Gastrocnemius medialis (tissue), 4 donors: ENCODE measurements at places on chromosomes 16 and 17. TPM values are rescaled to one million over a fixed set of nuclear protein-coding genes. Genes with fewer than 3 reads are reported as not detected.
A peak's percentile ranks its signal among the peaks of the same experiment; 100 is the strongest.

GRCh38 chr16:66605979-66606751 is 1.7 kb downstream of the CMTM3 start:
- peak overlapping the region; percentile 69 for H3K4me3 ChIP-seq
- DNase-seq, result no peak
- no peaks in the 10 kb centered on the region for H3K36me3 ChIP-seq
- H3K4me1 ChIP-seq, result peaks cover 14% of the 10 kb centered on the region

DNA sequence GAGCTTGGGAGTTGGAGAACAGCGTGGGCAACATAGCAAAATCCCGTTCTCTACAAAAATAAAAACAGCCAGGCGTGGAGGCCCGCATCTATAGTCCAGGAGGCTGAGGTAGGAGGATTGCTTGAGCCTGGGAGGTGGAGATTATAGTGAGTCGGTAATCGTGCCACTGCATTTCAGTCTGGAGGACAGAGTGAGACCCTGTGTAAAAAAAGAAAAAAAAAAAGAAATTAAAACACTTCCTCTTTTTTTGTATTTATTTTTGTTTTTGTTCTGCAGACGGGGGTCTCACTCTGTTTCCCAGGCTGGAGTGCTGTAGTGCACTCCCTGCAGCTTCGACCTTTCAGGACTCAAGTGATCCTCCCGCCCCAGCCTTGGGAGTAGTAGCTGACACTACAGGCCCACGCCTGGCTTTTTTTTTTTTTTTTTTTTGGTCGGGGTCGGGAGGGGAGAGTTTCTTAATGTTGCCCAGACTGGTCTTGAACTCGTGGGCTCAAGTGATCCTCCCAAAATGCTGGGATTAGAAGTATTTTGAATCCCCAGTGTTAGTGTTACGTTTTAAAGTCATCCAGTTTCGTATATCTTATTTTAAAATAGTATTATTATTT is 1.5 kb downstream of the IST1 start:
- peak overlapping the region; percentile 97 for H3K27ac ChIP-seq
- no peaks in the 10 kb centered on the region for H3K36me3 ChIP-seq
- no peaks in the 10 kb centered on the region for H3K27me3 ChIP-seq
- no peak for DNase-seq
- H3K4me1 ChIP-seq, result peaks cover 36% of the 10 kb centered on the region
- H3K4me3 ChIP-seq, result peak overlapping the region; percentile 99

DNA sequence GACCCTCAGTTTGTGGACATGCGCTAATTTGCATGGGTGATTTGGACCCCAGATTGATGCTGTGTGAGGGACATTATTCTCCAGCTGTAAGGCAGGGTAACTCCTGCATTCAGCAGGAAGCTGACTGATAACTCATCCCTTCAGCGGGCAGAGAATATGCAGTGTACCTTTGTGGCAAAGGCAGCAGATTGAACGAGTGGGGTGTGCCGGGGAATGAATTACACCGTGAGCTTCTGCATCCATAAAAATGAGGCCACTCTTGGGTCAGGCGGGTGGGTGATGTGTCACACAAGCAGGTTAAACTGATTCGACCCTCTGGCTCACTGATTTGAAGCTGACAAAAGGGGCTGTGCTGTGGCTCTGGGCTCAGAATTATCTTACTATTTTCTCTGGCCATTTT is 128.9 kb upstream of the PMFBP1 start:
- H3K27ac ChIP-seq, result no peak overlapping the region
- no peak for DNase-seq
- no peaks in the 10 kb centered on the region for H3K27me3 ChIP-seq
- no peaks in the 10 kb centered on the region for H3K4me1 ChIP-seq
- H3K36me3 ChIP-seq, result no peaks in the 10 kb centered on the region

- H3K27ac ChIP-seq, result no peak overlapping the region
- no peak for DNase-seq
- H3K36me3 ChIP-seq, result no peaks in the 10 kb centered on the region
- no peaks in the 10 kb centered on the region for H3K4me1 ChIP-seq
- H3K4me3 ChIP-seq, result no peak overlapping the region
- H3K27me3 ChIP-seq, result no peaks in the 10 kb centered on the region
These were observed 70.0 kb upstream of the FAM20A start for GRCh38 chr17:68670967-68671693.

DNA sequence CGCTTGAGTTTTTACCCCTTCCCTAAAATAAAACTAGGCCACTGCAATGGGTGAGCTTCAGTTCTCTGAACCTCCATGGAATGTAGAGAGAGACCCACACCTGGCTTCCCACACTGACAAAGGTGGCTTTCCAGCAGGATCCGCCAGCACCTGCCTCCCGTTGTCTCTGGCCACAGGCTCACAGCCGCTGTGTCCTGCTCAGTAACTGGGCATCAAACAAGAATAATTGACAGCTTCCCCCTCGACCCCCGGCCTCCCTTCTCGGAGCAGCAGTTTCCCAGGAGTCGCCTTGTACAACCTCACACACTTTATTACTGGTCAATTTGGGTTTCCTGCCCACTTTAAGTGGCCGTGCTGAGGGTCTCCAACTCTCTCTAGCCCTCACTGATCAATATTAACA is 586.1 kb upstream of the PSMD7 start:
- no peaks in the 10 kb centered on the region for H3K27me3 ChIP-seq
- DNase-seq, result no peak
- H3K36me3 ChIP-seq, result no peaks in the 10 kb centered on the region
- H3K4me3 ChIP-seq, result no peak overlapping the region
- no peaks in the 10 kb centered on the region for H3K4me1 ChIP-seq

DNA sequence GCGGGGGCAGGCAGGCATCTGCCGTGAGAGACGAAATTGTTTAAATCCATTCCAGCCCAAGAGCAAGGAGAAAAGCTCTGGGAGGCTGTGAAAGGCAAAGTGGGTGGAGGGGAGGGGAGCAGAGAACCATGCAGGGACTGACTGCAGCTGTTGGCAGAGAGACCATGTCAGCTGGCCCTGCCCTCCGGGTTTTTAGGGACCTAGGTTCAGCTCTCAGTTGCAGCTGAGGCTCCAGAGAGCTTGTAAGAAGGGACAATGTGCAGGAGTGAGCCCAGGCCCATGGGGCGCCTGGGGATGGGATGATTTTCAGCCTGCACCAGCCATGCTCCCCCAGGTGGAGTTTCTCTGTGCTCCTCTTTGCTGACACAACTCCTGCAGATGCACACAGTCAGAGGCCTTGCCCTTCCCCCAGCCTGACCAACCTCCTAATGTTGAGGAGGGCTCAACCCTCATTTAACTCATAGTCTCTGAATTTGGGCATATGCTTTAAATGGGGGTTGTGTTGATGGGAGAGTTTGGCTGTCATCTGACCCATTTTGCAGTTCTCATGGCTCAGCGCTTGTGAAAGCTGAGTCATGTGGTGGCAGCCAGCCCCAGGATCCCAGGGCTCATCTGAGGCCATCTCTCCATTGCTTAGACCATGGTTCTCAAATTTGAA is 70.9 kb downstream of the PLXDC1 start:
- H3K36me3 ChIP-seq, result no peaks in the 10 kb centered on the region
- peak; percentile 24 for DNase-seq
- H3K4me1 ChIP-seq, result peaks cover 19% of the 10 kb centered on the region

DNA sequence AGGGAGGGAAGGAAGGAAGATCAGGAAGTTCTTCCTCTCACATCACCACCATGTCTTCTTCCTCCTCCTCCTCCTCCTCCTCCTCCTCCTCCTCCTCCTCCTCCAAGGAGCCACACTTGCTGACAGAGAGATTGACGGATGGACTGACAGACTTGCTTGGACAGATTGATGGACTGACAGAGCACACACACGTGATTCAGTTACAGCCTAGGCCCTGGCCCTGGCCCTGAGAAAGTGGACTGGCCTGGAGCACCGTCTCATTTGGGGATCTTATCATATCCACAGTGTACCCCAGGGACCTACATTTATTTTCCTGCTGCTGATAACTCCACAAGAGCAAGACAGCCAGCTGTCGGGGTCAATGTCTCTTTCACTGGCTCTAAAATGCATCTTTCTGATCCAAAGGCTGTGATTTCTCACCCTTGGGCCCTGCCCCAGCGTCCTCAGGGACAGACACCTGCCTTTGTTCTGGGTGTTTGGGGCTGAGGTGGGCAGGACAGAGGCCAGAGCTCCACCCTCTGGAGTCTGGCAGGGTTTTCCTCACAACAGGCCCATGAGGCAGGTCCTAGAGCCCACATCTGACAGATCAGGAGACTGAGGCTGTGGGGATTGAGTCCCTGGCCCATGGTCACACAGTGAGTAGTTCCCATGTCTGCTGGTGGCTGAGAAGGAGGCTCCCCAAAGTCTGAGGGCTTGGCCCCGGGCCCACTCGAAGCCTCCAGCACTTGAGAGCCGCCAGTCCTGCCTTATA is 2.3 kb upstream of the P2RX1 start:
- no peak overlapping the region for H3K4me3 ChIP-seq
- no peak for DNase-seq
- H3K27me3 ChIP-seq, result no peaks in the 10 kb centered on the region
- H3K36me3 ChIP-seq, result no peaks in the 10 kb centered on the region

DNA sequence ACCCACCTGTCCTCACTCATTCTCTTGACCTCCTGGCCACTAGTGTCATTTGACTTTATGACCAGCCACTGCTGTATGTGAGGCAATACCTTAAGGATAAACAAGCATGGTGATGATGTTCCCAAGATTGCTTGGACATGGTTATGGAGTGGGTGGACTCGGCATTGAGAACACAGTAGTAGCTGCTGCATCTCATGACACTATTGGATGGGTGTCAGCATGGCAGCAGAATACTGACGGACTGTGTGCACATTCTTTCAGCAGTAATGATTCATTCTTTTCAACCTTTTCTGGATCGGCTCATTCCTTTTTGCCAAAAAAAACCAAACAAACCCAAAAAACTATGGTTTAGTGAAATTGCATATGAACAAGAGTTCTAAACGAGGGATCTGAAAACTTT is 13.5 kb downstream of the SPECC1 start:
- peak; percentile 33 for DNase-seq
- H3K36me3 ChIP-seq, result no peaks in the 10 kb centered on the region
- H3K27me3 ChIP-seq, result no peaks in the 10 kb centered on the region
- H3K4me1 ChIP-seq, result no peaks in the 10 kb centered on the region
- no peak overlapping the region for H3K4me3 ChIP-seq
- no peak overlapping the region for H3K27ac ChIP-seq

DNA sequence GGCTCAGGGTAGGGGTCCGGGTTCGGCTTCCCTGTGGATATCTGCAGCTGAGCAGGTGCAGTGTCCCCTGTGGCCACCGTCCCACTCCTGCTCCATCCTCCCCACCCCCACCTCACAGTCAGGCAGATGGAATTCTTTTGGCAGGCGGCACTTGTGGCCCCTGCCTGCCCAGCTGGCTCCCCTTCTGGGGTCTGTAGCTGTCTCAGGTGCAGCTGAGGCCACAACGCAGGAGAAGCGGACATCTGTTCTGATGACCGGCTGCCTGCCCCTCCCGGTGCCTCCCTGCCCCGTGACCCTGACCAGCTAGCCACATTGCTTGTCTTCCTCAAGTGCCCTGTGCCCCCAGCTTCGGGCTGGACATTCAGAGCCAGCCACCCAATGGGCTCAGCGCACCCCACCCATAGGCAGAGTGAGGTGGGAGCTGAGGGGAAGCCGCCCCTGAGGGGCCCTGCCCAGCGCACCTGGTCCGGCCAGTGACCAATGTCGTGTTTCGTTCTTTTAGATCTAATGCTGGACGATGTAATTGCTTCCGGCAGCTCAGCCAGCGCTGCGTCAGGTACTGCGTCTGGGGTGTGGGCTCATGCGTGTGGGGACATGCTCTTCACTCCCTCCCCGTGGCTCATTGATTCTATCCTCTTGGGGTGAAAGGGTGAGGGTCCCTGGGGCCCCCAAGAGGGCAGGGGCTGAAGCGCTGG is 25.2 kb upstream of the ABCC3 start:
- peaks cover 6% of the 10 kb centered on the region for H3K4me1 ChIP-seq
- H3K36me3 ChIP-seq, result no peaks in the 10 kb centered on the region
- H3K27me3 ChIP-seq, result no peaks in the 10 kb centered on the region
- DNase-seq, result no peak

DNA sequence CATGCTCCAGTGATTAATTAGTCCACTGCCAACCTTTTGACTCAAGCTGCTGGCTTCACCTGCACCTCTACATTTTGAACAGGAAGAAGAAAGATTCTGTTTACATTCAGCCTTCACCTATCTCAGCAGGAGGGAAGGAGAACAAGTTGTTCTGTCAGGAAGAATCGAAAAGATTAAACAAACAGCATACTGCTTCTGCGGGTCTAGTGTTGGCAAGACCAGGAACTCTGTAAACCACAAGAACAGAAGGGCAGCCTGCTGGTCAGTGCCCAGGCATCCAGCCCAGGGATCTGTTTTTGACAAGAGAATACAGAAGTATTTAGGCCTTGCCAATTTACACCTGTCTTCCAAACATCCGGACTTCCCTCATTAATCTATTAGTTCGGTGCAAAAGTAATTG is 189.7 kb downstream of the CHD9NB start:
- no peak overlapping the region for H3K27ac ChIP-seq
- DNase-seq, result no peak
- no peak overlapping the region for H3K4me3 ChIP-seq
- H3K27me3 ChIP-seq, result no peaks in the 10 kb centered on the region
- no peaks in the 10 kb centered on the region for H3K4me1 ChIP-seq

DNA sequence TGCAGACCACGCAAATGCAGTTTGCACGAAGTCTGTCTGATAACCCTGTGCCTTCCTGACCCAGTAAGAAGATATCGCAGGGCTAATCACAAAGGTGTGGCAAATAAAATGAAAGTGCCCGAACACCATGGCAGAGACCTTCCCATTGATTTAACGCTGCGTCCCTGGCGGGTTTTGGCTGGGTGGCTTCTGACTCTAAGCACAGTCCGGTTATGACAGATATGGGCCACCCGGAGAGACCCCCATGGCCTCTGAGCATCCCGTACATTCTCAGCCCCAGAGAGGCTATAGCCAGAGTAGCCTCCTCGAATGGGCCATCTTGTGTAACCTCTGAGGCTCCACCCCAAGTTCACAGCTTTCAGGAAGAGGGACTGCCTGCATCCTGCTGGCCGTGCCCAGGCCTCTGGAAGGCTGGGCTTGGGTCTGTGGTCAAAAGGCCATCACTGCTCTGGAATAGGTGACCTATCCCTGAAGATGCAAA is 5.5 kb downstream of the FOXC2 start:
- peaks cover 4% of the 10 kb centered on the region for H3K4me1 ChIP-seq
- H3K4me3 ChIP-seq, result no peak overlapping the region

GRCh38 chr16:56115817-56116576 is 75.3 kb upstream of the GNAO1 start:
- H3K4me3 ChIP-seq, result no peak overlapping the region
- no peak for DNase-seq
- H3K27ac ChIP-seq, result no peak overlapping the region
- H3K4me1 ChIP-seq, result no peaks in the 10 kb centered on the region
- no peaks in the 10 kb centered on the region for H3K27me3 ChIP-seq

GRCh38 chr16:10851512-10851911 is 25.5 kb upstream of the CIITA start:
- H3K27ac ChIP-seq, result no peak overlapping the region
- no peak overlapping the region for H3K4me3 ChIP-seq
- no peaks in the 10 kb centered on the region for H3K27me3 ChIP-seq
- H3K4me1 ChIP-seq, result no peaks in the 10 kb centered on the region

- H3K27me3 ChIP-seq, result no peaks in the 10 kb centered on the region
- H3K27ac ChIP-seq, result no peak overlapping the region
- peaks cover 14% of the 10 kb centered on the region for H3K4me1 ChIP-seq
- no peaks in the 10 kb centered on the region for H3K36me3 ChIP-seq
- DNase-seq, result no peak
These were observed 725 bp upstream of the ARL5C start for GRCh38 chr17:39166437-39167335.

- H3K27ac ChIP-seq, result no peak overlapping the region
- no peak for DNase-seq
- H3K27me3 ChIP-seq, result no peaks in the 10 kb centered on the region
- no peaks in the 10 kb centered on the region for H3K36me3 ChIP-seq
These were observed 335.1 kb downstream of the GRIN2A start for GRCh38 chr16:9847146-9847545.

Gene GAS2L2
- total RNA-seq, result not detected

Gene GCGR
- 0.29 TPM for total RNA-seq

Gene EME2
- total RNA-seq, result 8.6 TPM

Gene ARL5C
- total RNA-seq, result not detected

Gene EVPLL
- total RNA-seq, result not detected

Gene PYDC1
- not detected for total RNA-seq

Gene TNRC6A
- 21.7 TPM for total RNA-seq
